Fibroblast of the aortic adventitia (primary cell): ENCODE measurements at places on chromosomes 13 and 19. TPM values are rescaled to one million over a fixed set of nuclear protein-coding genes. Genes with fewer than 3 reads are reported as not detected.

The POLRMT gene
- total RNA-seq = 13.5 and 22.0 TPM in 2 replicates

The MYO1F gene
- 0.09 and 0.41 TPM in 2 replicates for total RNA-seq

The ZNF433 gene
- total RNA-seq = 1.9 and 4.9 TPM in 2 replicates

The CABP5 gene
- not detected in 2 replicates for total RNA-seq

The ZNF440 gene
- 6.6 and 12.7 TPM in 2 replicates for total RNA-seq

The LILRA1 gene
- total RNA-seq = not detected in 2 replicates
